ENCODE measurements at places on chromosomes 16 and 17. TPM values are rescaled to one million over a fixed set of nuclear protein-coding genes. Genes with fewer than 3 reads are reported as not detected.
A peak's percentile ranks its signal among the peaks of the same experiment; 100 is the strongest.

Gene PSME3
- total RNA-seq = 102 TPM

GRCh38 chr17:74729368-74729767, 7.7 kb upstream of the RAB37 start:
- H3K4me1 ChIP-seq = peaks cover 10% of the 10 kb centered on the region
- H3K36me3 ChIP-seq = no peaks in the 10 kb centered on the region
- no peak overlapping the region for H3K4me3 ChIP-seq
- H3K27me3 ChIP-seq = no peaks in the 10 kb centered on the region
- no peak overlapping the region for H3K27ac ChIP-seq
- DNase-seq = no peak

GRCh38 chr17:50314456-50315011, 31.4 kb upstream of the XYLT2 start:
- no peaks in the 10 kb centered on the region for H3K36me3 ChIP-seq
- H3K27me3 ChIP-seq = no peaks in the 10 kb centered on the region

DNA sequence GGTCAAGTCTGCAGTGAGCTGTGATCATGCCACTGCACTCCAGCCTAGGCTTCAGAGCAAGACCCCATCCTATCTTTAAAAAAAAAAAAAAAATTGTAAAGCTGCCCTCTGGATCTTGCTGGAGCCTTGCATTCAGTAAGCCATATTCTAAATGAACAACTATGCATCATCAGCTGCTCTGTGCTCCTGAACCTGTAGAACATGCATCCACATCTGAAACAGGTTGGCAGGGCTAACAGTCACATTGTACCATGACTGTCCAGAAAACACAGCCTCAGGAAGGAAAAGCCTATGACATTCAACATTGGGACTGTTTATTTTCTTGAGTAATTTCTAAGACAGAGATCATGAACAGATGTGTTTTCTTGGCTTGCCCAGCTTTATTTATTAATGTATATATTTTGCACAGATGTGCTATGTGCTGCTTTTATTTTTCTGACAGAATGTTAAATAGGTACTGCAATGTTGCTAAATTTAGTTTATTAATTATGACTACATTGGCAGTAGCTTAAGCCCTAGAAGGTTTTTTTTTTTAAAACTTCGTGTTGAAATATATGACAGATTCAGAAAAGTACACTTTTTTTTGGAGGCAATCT, 19.8 kb downstream of the ACSF2 start:
- no peaks in the 10 kb centered on the region for H3K27me3 ChIP-seq
- H3K36me3 ChIP-seq = no peaks in the 10 kb centered on the region
- no peak overlapping the region for H3K4me3 ChIP-seq
- H3K27ac ChIP-seq = peak overlapping the region; percentile 58
- peaks cover 39% of the 10 kb centered on the region for H3K4me1 ChIP-seq

Gene ACE
- 69.0 TPM for total RNA-seq

- H3K27me3 ChIP-seq = peaks cover 6% of the 10 kb centered on the region
- no peak for DNase-seq
- H3K4me1 ChIP-seq = peaks cover 75% of the 10 kb centered on the region
Observed at GRCh38 chr17:42674755-42675347, 1.9 kb downstream of the PLEKHH3 start.

- DNase-seq = no peak
- no peaks in the 10 kb centered on the region for H3K36me3 ChIP-seq
- no peak overlapping the region for H3K4me3 ChIP-seq
- peak overlapping the region; percentile 56 for H3K27ac ChIP-seq
- H3K27me3 ChIP-seq = no peaks in the 10 kb centered on the region
Observed at GRCh38 chr17:30961209-30962188, 9.3 kb upstream of the RNF135 start.

GRCh38 chr16:59707436-59708226, 973.5 kb upstream of the GOT2 start:
- H3K36me3 ChIP-seq = no peaks in the 10 kb centered on the region
- no peak for DNase-seq
- no peak overlapping the region for H3K27ac ChIP-seq
- no peaks in the 10 kb centered on the region for H3K27me3 ChIP-seq
- H3K4me3 ChIP-seq = no peak overlapping the region
- no peaks in the 10 kb centered on the region for H3K4me1 ChIP-seq

Gene KRT9
- not detected for total RNA-seq

- no peaks in the 10 kb centered on the region for H3K27me3 ChIP-seq
- no peak for DNase-seq
- H3K27ac ChIP-seq = no peak overlapping the region
- H3K4me1 ChIP-seq = no peaks in the 10 kb centered on the region
- H3K36me3 ChIP-seq = peaks cover 61% of the 10 kb centered on the region
Observed at GRCh38 chr16:56477096-56477878, 25.9 kb downstream of the OGFOD1 start.

Measured in upper lobe of left lung (tissue), 6 donors.